ENCODE measurements at places on chromosomes 16 and 17. TPM values are rescaled to one million over a fixed set of nuclear protein-coding genes. Genes with fewer than 3 reads are reported as not detected.

Gene PER1
- total RNA-seq, result 113 TPM

Gene CCDC144A
- 1.5 TPM for total RNA-seq

Gene ACSM5
- total RNA-seq, result 1.5 TPM

Gene GPS1
- 87.4 TPM for total RNA-seq

Gene TEKT3
- total RNA-seq, result 0.64 TPM

Gene CFAP97D1
- total RNA-seq, result not detected

Gene PIGS
- total RNA-seq, result 94.6 TPM

Gene SLC5A11
- total RNA-seq, result 2.8 TPM

Gene PRKCB
- 7.3 TPM for total RNA-seq

Gene PHOSPHO1
- total RNA-seq, result not detected

Gene IL21R
- total RNA-seq, result 1.0 TPM

Gene TOM1L1
- 69.1 TPM for total RNA-seq

Gene KRT38
- not detected for total RNA-seq

Gene TMEM92
- total RNA-seq, result 9.4 TPM

Gene HOXB9
- total RNA-seq, result 35.9 TPM

Gene VMO1
- 0.73 TPM for total RNA-seq

Gene NDRG4
- total RNA-seq, result 7.3 TPM

Gene SPATA22
- not detected for total RNA-seq

Gene RUNDC3A
- 1.5 TPM for total RNA-seq

Gene TMEM114
- total RNA-seq, result not detected

Gene ABCA8
- 5.6 TPM for total RNA-seq

Gene BEAN1
- total RNA-seq, result not detected

Gene FOXN1
- total RNA-seq, result 0.36 TPM

Gene MYH10
- total RNA-seq, result 7.2 TPM

Gene YWHAE
- 411 TPM for total RNA-seq
